ENCODE measurements at places on chromosomes 13 and 19. TPM values are rescaled to one million over a fixed set of nuclear protein-coding genes. Genes with fewer than 3 reads are reported as not detected.

DNA sequence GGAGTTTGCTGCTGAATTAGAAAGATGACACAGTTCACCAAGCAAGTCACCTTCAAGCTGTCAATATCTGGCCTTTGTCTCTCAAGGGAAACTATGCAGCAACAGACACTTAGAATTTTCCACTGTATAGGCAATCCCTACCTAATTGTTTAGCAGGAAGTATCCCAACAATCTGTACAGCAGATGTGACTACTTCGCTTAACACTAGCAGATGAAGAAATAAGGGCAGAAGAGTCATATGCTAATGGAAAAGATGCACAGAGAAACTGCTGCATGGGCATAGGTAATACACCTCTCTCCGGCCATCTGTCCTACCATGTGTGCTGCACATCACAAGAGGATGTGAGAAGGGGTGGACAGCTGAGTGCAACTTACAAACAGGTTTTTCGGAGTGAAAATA, 851.2 kb downstream of the PCDH9 start:
- DNase-seq, result no peak

DNA sequence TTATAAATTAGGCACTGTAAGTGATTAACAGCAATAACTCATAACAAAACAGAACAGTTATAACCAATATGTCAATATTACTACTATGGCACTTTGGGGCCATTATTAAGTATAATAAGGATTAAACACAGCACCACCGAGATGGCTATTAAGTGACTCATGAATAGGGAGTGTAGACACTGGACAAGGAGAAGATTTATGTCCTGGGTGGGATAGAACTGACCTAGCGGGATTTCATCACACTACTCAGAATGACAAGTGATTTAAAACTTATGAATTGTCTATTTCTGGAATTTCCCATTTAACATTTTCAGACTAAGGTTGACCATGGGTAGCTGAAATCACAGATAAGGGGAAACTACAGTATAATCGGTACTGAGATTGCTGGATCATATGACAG, 79.0 kb upstream of the SLC7A1 start:
- no peak for DNase-seq

DNA sequence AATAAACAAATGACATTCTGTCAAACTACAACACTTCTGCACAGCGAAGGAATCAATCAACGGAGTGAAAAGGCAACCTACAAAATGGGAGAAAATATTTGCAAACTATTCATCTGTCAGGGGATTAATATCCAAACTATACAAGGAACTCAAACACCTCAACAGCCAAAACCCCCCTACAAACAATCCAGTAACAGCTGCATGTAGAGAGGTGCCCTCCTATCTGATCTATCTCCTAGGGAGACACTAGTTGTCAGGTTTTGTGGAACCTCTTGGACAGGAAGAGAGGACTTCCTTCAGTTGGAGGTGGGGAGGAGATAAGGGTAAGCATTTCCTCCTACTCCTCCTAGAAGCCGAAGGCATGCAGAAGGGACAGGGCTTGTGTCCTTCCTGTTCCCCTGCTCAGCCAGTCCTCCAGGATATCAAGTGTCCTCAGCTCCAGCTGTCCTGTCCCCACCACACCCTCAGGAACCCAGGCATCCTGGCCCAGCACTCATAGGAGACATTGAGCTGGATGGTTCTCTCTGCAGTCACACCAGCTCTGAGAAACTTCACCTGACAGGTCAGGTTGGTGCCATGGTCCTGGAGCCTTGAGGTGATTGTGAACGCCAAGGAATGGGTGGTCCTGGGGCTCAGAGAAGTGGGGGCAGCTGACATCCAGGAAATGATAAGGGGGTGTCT, 9.8 kb upstream of the SIGLEC8 start:
- no peak for DNase-seq

DNA sequence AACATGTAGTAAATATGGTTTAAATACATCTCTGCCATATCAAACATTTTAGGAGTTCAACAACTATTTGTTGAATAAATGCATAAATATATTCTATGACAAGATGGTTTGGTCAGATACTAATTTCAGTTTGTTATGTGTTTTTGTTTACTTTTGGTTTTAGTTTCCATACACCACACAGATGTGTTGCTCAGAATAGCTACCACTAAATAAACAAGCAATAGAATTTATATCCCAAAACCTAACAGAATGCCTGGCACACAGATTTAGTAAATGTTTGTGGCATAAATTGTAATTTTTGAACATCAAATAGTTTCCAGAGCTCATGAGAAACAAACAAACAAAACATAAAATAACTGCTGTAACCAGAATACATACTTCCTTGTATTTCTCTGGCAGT, 126.8 kb upstream of the ATXN8OS start:
- DNase-seq, result no peak

GRCh38 chr19:38267761-38268483, 3.5 kb downstream of the SPINT2 start:
- DNase-seq, result no peak

UHRF1 gene
- total RNA-seq, result 3.4 TPM

All from aorta (tissue), 5 donors.